ENCODE measurements at places on chromosomes 11 and 22.

- DNase-seq: no peak
These were observed 55.1 kb upstream of the CLDN5 start for GRCh38 chr22:19579115-19579811.

GRCh38 chr11:72441752-72442207, 7.4 kb upstream of the CLPB start:
- DNase-seq: no peak

GRCh38 chr11:2121227-2122130, 17.7 kb downstream of the IGF2 start:
- no peak for DNase-seq

DNA sequence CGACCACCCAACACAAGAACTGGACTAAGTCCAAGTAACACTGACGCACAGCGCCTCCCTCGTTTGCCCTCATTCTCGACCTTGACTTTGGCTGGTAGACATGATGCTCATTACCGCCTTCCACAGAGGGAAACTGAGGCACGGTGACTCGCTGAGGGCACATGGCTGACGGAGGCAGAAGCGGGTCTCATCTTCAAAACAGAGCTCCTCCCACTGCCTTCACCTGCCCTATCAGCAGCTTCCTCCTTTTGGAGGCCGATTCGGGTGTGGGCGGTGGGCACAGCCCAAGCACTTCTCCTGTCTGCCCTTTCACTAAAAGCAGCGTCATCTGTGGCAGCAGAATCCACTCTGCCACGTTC, 2.0 kb upstream of the KMT5B start:
- DNase-seq: no peak

DNA sequence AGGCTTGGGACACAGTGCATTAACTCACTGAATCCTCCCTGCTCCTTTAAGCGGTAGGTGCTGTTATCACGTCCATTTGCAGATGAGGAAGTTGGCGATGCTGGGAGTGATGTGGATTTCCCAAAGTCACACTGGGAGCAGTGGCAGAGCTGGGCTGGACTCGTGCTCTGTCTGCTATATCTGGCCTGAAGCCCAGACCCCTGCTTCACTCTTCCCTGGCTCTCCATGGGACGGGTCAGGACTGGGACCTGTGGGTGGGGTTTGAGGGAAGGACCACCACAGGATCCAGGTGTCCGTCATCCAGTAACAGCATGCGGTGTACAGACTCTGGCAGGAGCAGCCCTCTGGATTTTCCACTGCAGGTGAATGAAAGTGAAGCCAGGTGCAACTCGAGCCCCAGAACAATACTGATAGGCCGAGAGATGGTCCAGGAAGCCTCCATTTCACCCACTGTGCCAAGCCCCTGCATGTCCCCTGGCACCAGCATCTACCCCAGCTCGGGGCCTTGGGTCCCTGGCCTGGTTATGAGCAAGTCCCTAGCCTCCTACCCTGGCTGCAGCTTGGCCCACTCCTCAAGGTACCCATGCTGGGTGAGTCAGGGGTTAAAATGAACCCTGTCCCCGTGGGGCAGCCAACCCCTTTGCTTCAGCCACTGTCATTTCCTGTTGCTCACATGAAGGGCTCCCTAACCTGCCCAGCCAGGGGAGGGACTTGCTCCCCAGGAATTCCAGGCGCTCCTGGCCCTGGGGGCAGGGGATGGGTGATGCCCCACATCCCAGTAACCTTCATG, 4.2 kb downstream of the USP2 start:
- DNase-seq: no peak

DNA sequence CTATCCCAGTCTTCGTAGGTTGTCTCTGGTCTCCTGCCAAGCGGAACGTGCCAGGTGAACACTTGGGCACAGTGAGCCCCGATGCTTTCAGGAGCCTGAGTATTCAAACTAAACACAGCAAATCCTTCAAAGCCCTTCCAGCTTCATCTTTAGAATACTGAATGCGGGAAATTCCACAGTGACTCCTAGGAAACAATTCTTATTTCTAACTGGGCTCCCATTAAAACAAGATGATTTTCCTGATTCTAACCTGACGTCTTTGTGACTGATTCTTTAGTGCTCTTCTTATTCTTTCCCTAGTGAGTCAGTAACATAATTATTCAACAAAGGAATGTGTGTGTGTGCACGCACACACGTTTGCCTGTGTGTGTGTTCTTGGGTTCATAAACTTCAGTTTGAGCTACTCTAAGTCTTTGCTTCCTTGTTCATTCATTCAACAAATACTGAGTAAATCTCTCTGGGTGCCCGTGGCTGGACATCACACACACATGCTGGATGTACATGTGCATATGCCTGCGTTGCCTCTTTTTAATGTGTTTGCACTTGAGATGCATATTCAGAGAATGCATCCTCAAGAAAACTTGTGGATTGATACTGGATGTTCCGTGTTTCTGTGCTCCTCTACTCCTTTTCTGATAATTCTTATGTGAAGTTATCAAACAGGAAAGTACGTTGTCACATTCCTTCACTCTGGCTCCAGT, 134.5 kb downstream of the WNT7B start:
- DNase-seq: no peak

GRCh38 chr11:61541598-61541997, 33.0 kb downstream of the LRRC10B start:
- no peak for DNase-seq

DNA sequence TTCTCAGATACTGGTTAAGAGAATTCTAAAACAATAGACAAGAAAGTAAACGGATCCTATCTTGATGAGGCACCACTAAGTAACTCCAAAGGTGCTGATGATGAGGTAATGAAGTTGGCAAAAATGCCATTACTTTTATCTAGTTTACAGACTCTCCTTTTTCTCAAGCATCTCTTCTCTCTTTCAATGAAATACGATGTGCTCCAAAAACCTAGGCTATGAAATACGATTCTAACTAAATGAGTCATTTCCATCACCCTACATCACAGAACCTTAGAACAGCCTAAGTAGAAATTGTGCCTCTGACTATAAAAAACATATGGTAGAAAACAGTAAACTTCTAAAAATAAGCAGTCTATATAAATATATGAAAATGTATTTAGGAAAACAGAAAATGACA, 58.9 kb upstream of the ARHGAP32 start:
- DNase-seq: no peak

DNA sequence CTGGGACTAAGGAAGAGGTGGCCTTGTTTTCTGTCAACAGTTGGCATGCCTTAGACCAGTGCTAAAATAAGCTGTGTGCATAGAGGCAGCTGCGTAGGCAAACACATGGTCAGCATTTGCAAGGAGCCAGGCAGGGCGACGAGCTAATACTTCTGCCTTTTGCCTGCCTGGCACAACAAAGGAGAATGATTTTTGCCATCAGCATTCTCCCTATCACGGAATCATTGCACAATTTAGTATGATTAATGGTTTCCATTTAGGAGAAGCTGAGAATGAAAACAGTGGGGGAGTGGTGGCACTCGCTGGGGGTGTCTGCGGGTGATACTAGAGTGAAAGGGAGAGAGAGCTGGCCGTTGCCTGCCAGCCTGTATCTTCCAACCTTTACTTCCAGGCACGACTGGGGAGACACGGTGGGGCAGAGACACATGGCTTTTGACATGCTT, 336.0 kb downstream of the CADM1 start:
- no peak for DNase-seq

DNA sequence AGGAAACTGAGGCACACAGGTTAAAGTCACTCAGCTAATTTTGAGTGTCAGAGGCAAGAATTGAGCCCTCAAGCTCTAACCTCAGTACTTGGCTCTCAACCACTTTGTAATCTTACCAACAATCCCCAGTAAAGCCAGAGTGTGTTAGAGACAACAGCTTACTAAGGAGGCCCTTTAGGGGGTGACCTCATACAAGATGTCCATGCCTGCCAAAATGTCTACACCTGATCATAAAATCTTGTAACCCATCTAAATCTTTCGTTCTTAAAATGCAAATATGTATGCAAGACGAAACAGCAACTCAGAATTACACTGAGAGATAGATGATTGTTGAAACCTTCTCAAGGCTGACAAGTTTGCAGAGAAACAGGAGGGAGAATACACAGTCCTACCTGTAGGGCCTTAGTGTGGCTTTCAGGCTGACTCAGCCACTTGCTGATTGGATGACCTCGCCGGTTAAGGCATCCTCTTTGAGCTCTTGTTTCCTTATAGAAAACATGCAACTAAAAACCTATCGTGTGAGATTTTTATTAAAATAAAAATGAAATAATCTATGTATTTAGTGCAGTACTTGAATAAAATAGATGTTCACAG, 143.2 kb downstream of the OPCML start:
- DNase-seq: no peak

Measured in T-helper 9 cell (primary cell).